Activated CD4-positive, alpha-beta T cell treated with anti-CD3 and anti-CD28 coated beads, Interleukin-2, amount 10 ng/mL, durations not matched to agents 24 days and 14 days (primary cell): ENCODE measurements at places on chromosomes 13 and 19. TPM values are rescaled to one million over a fixed set of nuclear protein-coding genes. Genes with fewer than 3 reads are reported as not detected.

The CEACAM5 gene
- total RNA-seq = not detected in 2 replicates

- H3K4me1 ChIP-seq = peaks cover 19% of the 10 kb centered on the region
- H3K27me3 ChIP-seq = peaks cover 13% of the 10 kb centered on the region
- peak within 1 kb of the TSS; percentile 87 for H3K4me3 ChIP-seq
- H3K36me3 ChIP-seq = peaks cover 38% of the 10 kb centered on the region
- peak; percentile 77 for DNase-seq
These were observed at the start of gene ADM5 for GRCh38 chr19:49689133-49690078. ADM5 (plus strand) TSS chr19:49689594; CDS start chr19:49689838, 244 bp downstream.

DNA sequence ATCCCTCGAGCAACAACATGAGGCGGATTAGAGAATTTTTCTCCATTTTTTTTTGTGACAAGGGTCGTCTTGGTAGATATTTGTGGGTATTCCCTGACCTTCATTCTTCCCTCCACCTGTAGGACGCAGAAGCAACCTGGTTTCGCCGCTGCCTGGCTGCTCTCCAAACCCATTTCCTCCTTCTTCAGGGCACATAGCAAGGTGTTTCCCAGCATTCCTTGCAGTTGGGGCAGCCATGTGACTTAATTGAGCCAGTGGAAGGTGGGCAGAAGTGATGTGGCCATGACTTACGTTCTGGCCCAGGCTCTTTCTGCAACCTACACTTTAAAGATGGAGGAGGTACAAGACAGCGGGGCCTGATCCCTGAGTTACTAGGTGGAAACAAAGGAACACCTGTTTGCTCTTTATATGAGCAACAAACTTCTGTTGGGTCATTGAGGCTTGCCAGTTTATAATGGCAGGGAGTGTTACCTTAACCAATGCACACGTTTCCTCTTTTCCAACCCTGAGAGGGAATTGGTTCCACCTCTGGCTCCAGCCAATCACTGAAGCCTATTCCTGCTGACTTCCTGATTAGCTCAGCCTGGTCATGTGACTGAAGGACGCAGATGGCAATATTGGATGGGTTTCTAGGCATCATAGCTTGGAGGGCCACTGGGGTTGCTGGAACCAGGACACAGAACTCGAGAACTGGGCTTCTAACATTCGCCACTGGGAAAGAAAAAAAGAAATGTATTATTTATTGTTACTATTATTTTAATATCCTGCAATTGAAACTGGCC lies 30.8 kb upstream of the ZNRF4 start:
- no peak overlapping the region for H3K27ac ChIP-seq
- H3K4me3 ChIP-seq = no peak overlapping the region
- no peaks in the 10 kb centered on the region for H3K27me3 ChIP-seq
- no peaks in the 10 kb centered on the region for H3K36me3 ChIP-seq

DNA sequence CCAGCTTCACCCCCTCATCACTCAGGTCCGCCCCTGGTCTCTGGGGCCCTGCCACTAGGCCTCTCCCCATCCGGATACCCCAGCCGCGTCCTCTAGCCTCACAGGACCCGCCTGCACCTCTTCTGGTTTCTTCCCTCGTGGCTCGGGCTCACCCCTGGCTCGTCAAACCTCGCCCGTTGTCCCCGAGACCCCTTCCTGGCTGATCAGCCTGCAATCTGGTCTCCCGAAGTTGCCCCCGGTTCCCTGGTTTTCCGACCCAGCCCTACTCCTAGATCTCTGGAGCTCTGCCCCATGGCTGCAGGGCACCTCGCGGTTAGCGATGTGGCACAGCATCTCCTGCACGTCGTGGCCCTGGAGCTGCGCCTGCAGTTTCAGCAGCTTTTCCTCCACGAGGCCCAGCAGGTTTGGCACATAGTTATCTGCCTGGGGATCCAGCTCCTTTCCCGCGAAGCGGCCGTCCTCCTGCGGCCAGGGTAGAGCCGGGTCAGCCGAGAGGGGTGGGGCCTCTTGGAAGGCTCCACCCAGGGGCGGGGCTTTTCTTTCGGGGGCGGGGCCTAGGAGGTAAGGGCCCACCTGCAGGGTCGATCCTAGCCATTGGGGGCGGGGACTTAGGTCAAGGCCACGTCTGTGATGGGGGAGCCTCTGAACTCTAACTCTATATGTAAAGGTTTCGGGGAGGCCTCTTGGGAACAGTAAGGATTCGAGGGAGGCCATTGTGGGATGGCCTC lies 2.4 kb upstream of the RGL3 start:
- peak; percentile 80 for DNase-seq
- H3K27me3 ChIP-seq = peaks cover 68% of the 10 kb centered on the region
- peak overlapping the region; percentile 82 for H3K4me3 ChIP-seq
- H3K27ac ChIP-seq = no peak overlapping the region
- no peaks in the 10 kb centered on the region for H3K36me3 ChIP-seq

The ERCC1 gene
- total RNA-seq = 123 and 124 TPM in 2 replicates

The CEACAM3 gene
- total RNA-seq = not detected in 2 replicates

DNA sequence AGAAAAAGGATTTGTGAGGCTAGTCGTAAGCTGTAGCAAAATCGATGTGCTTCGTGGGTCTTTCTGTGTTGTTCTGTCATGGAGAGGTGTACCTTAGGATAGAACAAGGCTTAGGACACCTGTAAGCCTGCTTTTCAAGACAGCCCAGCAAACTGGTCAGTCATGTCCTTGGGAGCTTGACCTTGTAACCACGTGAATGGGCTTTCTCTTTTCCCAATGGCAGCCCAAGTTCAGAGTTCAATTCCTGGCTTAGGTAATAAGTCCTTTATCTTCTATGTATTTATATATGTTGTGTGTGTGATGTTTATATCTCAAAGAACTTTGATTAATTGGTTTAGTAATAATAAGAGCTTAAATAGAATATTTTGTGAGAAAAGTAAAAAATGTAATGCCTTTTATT lies 112.9 kb downstream of the TNFRSF19 start:
- peaks cover 9% of the 10 kb centered on the region for H3K4me1 ChIP-seq
- no peak for DNase-seq
- H3K27ac ChIP-seq = no peak overlapping the region
- no peak overlapping the region for H3K4me3 ChIP-seq
- H3K27me3 ChIP-seq = peaks cover 5% of the 10 kb centered on the region
- H3K36me3 ChIP-seq = no peaks in the 10 kb centered on the region
